ENCODE measurements at places on chromosomes 1 and 21. TPM values are rescaled to one million over a fixed set of nuclear protein-coding genes. Genes with fewer than 3 reads are reported as not detected.

DNA sequence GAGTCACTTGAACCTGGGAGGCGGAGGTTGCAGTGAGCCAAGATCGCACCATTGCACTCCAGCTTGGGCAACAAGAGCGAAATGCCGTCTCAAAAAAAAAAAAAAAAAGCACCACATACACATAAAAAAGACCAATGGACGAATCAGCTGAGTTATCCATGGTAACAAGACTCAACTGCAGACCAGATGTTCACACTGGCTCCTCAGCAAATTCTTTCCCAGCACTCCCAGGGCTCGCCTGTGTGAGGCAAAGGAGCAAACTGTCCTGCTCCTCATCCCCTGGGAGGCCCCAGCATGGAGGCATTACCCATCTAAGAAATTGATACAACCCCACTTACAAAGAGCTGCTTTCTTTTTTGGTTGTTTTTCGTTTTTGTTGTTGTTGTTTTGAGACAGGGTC is 3.1 kb downstream of the TMEM234 start:
- no peak for DNase-seq

GRCh38 chr1:80994934-80995333 is 805.8 kb upstream of the ADGRL2 start:
- DNase-seq, result no peak

CENPS gene
- 22.5 TPM for total RNA-seq

- peak; percentile 88 for DNase-seq
These were observed 5.7 kb downstream of the SLC6A17 start for GRCh38 chr1:110155878-110156522.

GNG4 gene
- 19.6 TPM for total RNA-seq

DNA sequence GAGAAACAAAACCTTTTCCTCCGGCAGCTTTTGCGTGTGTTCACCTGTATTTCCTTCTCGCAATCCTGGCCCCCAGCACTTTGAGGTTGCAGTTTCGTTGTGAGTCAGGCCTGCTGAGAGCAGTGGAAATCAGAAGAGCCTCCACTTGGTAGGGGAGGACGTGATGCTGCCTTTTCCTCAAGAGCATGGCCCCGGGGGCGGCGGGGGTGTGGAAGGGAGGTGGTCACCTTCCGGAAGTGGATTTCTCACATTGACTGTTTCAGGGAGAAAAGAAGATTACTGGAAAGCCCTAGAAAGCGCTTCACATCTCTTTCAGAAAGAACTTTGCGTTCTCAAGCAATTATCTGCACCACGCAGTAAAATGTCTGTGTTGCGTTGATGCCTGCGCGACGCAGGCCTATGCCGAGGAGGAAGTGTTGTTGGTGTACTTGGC is 12.2 kb upstream of the IL10 start:
- DNase-seq, result no peak

DNA sequence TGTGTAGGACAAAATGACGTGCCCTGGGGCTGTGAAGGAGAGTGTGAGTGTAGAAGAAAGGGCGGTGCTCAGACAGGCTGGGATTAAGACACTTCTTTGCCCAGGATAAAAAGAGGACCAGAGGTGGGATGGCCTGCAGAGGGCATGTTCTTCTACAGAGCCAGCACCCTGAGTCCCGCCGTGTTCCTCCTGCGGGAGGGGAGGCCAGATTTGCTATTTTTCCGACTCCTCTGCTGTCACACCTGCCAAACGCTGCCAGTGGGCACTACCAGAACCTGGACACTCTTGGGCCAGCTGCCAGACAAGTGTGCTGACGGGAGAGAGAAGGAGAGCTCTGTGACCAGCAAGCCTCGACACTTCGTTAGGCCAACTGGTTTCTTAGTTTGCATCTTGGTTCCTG is 206.4 kb downstream of the PLD5 start:
- no peak for DNase-seq

DNA sequence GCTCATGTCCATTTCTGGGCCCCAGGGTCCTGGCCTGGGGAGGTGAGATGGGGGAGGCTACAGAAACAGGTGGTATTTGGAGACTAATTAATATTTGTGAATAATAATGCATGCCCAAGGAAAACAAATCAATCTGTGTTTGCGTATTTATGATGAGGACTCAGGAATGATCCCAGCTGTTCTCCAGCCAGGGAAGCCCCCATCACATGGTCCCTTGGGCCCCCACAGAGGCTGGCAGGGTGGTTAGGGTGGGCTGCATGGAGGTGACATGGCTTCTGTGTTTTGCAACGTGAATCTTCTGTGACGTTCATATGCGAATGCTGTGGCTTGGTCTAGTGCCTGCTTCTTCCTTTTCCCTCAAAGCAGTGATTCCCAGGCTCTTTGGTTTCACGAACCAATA is 10.5 kb downstream of the PTPRF start:
- no peak for DNase-seq

- no peak for DNase-seq
These were observed 31.3 kb upstream of the KCNA2 start for GRCh38 chr1:110637475-110637874.

- no peak for DNase-seq
These were observed 12.4 kb downstream of the SLC26A9 start for GRCh38 chr1:205930799-205931281.

All from progenitor cell of endocrine pancreas (in vitro differentiated cells).